ENCODE measurements at places on chromosomes 3 and 15.

- no peak for DNase-seq
Observed at GRCh38 chr3:69511361-69511760, 125.5 kb upstream of the FRMD4B start.

- no peak for DNase-seq
Observed at GRCh38 chr15:63200464-63201249, 11.3 kb downstream of the RAB8B start.

DNA sequence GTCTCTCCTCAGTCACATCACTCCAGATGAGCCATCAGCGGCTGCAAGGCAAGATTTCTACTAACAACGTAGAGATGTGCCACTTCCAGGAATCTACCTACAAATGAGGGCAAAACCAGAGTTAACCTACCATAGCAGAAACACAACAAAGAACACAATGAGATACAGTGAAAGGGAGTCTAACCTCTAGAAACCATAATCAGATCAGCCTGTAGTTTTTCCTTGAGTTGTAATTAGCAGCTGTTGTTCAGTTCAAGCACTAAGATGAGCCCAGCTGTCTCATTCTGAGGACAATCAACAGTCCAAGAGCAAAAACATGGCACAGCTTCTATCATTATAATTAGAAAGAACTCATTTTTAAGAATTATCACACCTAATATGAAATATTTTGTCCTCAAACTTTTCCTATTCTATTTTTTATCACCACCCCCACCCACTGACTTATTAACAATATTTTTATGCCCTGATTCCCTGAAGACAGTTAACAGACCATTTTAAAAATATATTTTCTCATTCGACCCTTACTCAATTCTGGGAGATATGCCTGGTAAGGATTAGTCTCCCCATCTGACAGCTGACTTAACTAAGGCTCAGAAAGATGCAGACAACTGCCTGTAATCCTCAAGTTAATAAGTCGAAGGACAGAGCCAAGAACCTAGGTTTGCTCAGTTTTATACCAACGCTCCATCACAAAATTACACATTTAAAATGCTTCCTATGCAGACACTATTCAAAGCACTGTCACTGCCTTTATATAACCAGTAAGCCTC, 50.1 kb downstream of the MAGI1 start:
- DNase-seq, result no peak

GRCh38 chr3:7659079-7659478, 798.2 kb downstream of the GRM7 start:
- DNase-seq, result no peak

GRCh38 chr3:172561897-172562640, 38.8 kb upstream of the TNFSF10 start:
- DNase-seq, result peak; percentile 26

- DNase-seq, result no peak
Observed at GRCh38 chr15:56471440-56472069, 6.6 kb upstream of the MNS1 start.

Data from suppressor macrophage (primary cell).